ENCODE measurements at places on chromosomes 11 and 22. TPM values are rescaled to one million over a fixed set of nuclear protein-coding genes. Genes with fewer than 3 reads are reported as not detected.

GRCh38 chr11:2379466-2380174 lies 2.5 kb downstream of the CD81 start:
- peaks cover 34% of the 10 kb centered on the region for H3K4me1 ChIP-seq
- peaks cover 2% of the 10 kb centered on the region for H3K36me3 ChIP-seq
- H3K27me3 ChIP-seq: peaks cover 4% of the 10 kb centered on the region
- no peak for DNase-seq
- peak overlapping the region; percentile 26 for H3K27ac ChIP-seq

GRCh38 chr22:44031158-44031952 lies 7.3 kb downstream of the PARVB start:
- DNase-seq: no peak
- peaks cover 41% of the 10 kb centered on the region for H3K4me1 ChIP-seq
- H3K4me3 ChIP-seq: no peak overlapping the region
- H3K36me3 ChIP-seq: peaks cover 3% of the 10 kb centered on the region

GRCh38 chr11:68273026-68273738 lies 1.4 kb upstream of the C11orf24 start:
- H3K4me1 ChIP-seq: peaks cover 35% of the 10 kb centered on the region
- peak overlapping the region; percentile 81 for H3K4me3 ChIP-seq
- no peaks in the 10 kb centered on the region for H3K36me3 ChIP-seq
- H3K27me3 ChIP-seq: no peaks in the 10 kb centered on the region
- DNase-seq: no peak

GRCh38 chr11:110318638-110319404 lies 22.4 kb upstream of the RDX start:
- H3K36me3 ChIP-seq: no peaks in the 10 kb centered on the region
- H3K27me3 ChIP-seq: peaks cover 3% of the 10 kb centered on the region
- H3K27ac ChIP-seq: no peak overlapping the region
- H3K4me3 ChIP-seq: no peak overlapping the region
- no peak for DNase-seq
- no peaks in the 10 kb centered on the region for H3K4me1 ChIP-seq

DNA sequence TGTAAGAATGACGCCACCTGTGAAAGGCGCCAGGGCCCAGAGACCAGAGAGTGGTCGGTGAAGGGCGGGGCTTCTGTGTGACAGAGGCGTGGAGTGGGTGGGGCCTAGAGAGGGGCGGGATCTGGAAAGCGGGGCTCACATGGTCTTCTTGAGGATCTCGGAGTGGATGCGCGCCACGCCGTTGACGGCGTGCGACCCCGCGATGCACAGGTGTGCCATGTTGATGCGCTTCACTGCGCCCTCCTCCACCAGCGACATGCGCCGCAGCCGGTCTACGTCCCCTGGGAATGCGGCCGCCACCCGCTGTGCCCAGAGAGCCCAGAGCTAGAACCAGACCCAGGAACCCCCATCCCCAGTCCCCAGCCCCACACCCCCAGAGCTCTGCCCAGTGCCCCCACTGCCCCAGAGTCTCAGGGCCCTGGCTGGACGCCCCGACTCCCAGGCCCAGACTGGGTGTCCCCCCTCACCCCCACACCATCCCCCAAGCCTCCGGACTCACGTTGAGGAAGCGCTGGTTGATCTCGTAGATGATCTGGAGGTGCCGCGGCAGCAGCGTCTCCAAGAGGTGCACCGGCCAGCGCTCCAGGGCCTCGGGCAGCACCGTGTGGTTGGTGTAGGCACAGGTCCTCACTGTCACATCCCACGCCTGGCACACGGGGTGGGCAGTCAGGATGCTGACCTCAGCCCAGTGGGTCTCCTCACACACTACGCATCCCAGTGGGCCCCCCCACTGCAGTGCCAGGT lies 6.2 kb downstream of the PYGM start:
- H3K27ac ChIP-seq: no peak overlapping the region
- no peak for DNase-seq
- peaks cover 5% of the 10 kb centered on the region for H3K36me3 ChIP-seq
- peaks cover 3% of the 10 kb centered on the region for H3K4me1 ChIP-seq
- no peak overlapping the region for H3K4me3 ChIP-seq
- H3K27me3 ChIP-seq: no peaks in the 10 kb centered on the region

- H3K4me3 ChIP-seq: no peak overlapping the region
- peak overlapping the region; percentile 68 for H3K27ac ChIP-seq
- H3K27me3 ChIP-seq: no peaks in the 10 kb centered on the region
- no peak for DNase-seq
Observed at GRCh38 chr22:37137903-37138665, 11.6 kb downstream of the IL2RB start.

GRCh38 chr22:42925598-42925997 lies 68.5 kb upstream of the ARFGAP3 start:
- DNase-seq: peak; percentile 49
- no peaks in the 10 kb centered on the region for H3K36me3 ChIP-seq
- H3K4me1 ChIP-seq: peaks cover 18% of the 10 kb centered on the region
- no peaks in the 10 kb centered on the region for H3K27me3 ChIP-seq
- no peak overlapping the region for H3K27ac ChIP-seq

DNA sequence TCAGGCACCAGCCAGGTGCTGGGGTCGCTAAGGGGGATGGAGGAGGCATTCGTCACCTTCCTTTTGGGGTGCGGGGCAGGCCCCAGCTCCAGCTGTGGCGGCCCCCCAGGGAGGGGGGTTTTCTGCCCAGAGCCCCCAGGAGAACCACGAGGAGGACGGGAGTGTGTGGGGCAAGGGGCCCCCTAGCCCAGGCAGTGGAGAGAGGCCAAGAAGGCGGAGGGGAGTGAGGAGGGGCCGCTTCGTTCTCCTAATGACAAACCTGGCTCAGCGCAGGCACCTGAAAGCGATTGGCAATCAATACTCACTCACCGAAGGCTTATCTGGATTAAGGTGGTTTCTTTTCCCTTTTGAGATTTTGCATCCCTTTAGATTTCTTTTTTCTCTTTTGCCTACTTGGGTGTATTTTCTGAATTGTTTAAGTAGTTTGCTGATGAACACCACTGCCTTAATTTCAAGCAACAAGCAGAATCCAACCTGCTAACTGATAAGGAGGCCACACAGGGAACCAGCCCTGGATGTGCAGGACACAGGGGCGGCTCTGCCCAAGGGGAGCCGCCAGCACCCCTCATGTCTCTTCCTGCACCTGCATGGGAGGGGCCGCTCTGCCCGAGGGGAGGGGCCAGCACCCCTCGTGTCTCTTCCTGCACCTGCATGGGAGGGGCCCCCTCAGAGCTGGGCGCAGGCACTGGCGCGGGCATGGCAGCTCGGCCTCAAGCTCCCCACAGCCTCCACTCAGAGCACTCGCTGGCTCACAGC lies 122.3 kb downstream of the BRD1 start:
- H3K36me3 ChIP-seq: peaks cover 1% of the 10 kb centered on the region
- peaks cover 31% of the 10 kb centered on the region for H3K27me3 ChIP-seq
- peak; percentile 12 for DNase-seq
- no peak overlapping the region for H3K4me3 ChIP-seq

- no peak for DNase-seq
- no peaks in the 10 kb centered on the region for H3K36me3 ChIP-seq
- H3K4me1 ChIP-seq: peaks cover 5% of the 10 kb centered on the region
- H3K27me3 ChIP-seq: peaks cover 55% of the 10 kb centered on the region
- H3K27ac ChIP-seq: no peak overlapping the region
Observed at GRCh38 chr22:38924347-38924952, 33.0 kb upstream of the APOBEC3A start.

DNA sequence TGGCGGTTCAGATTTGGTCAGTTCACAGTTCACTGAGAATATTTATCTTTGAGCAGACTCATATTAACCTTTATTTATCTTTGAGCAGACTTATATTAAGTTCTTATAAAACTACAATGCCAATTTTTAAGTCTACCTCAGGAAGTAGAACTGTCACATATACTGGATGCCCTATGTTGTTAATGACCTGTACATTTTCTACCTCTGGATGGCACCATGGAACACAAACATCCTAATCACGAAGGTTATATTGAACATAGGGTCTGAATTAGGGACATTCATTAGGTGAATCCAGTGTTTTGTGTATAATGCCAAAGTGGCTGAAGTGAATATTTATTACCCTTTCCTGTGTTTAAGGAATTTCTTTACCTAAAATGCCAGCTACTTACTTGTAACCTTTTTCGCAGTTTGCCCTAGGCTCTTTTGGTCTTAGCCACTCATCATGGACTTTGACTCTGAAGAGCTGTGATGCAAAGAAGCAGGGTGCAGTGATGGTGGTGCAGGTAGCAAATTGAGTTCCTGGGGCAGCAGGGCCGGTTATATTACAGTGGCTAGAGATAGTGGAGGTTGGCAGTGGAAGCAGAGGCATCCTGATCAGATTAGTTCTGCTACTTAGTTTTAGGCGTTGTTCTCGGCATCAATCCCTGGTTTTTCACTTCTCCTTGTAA lies 71.8 kb downstream of the STIM1 start:
- H3K4me1 ChIP-seq: peaks cover 5% of the 10 kb centered on the region
- no peaks in the 10 kb centered on the region for H3K27me3 ChIP-seq
- peaks cover 9% of the 10 kb centered on the region for H3K36me3 ChIP-seq
- DNase-seq: no peak
- H3K27ac ChIP-seq: no peak overlapping the region

DNA sequence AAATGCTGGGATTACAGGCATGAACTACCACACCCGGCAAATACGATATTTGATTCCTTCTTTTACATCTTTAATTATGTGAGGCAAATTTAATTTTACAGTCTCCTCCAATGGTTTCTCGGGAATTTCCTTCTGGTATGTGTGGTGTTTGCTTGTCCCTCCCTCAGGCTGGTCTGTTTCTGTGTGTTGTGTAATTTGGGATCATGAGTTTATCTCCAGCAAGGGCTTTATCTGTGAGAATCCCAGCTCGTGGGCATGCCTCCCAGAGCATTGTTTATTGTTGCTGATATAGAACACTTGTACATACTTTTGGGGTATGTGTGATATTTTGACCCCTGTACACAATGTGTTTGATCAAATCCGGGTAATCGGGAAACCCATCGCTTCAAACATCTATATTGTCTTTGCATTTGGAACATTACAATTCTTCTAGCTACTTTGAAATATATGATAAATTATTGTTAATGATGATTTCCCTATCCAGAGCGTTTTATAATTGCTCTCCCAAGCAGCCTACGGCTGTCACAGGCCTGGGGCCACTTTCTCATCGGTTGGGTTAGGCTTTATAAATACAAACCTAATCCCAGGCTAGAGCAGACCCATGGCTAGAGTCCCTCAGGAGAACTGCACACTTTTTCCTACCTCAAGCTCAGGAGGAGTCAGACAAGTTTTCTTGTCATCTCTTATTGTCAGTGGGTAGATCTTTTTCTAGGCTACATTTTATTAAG lies 15.0 kb upstream of the PRR5 start:
- no peak overlapping the region for H3K4me3 ChIP-seq
- no peak for DNase-seq
- H3K4me1 ChIP-seq: peaks cover 44% of the 10 kb centered on the region
- H3K27me3 ChIP-seq: no peaks in the 10 kb centered on the region
- no peak overlapping the region for H3K27ac ChIP-seq

GRCh38 chr11:1196516-1197391 lies 26.1 kb upstream of the MUC5B start:
- H3K27me3 ChIP-seq: no peaks in the 10 kb centered on the region
- no peak overlapping the region for H3K4me3 ChIP-seq
- no peak overlapping the region for H3K27ac ChIP-seq
- DNase-seq: no peak
- no peaks in the 10 kb centered on the region for H3K36me3 ChIP-seq

DNA sequence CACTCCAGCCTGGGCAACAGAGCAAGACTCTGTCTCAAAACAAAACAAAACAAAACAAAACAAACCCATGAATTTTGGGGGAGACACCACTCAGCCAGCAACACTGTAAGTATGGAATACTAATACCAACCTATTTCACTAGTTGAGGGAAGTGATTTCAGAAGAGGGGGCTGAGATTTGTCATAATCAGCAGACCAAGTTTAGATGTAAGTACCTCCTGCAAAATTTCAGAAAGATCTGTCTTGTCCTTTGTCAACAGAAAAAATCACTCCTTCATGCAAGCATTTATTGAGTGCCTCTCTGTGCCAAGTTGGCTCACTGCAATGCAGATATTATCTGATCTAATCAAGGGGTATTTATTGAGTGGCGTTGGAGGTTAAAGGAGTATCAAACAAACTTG lies 23.4 kb upstream of the ADA2 start:
- H3K4me1 ChIP-seq: peaks cover 23% of the 10 kb centered on the region
- H3K27me3 ChIP-seq: no peaks in the 10 kb centered on the region
- H3K36me3 ChIP-seq: no peaks in the 10 kb centered on the region
- DNase-seq: no peak
- H3K27ac ChIP-seq: peak overlapping the region; percentile 96

IFITM10 gene
- total RNA-seq: 1.3 TPM

FADS2 gene
- 184 TPM for total RNA-seq

MIAT gene
- total RNA-seq: 125 TPM

TUBA8 gene
- 1.7 TPM for total RNA-seq

TRIM22 gene
- total RNA-seq: 139 TPM

SELENOM gene
- total RNA-seq: 1.5 TPM

Measured in activated CD8-positive, alpha-beta memory T cell treated with anti-CD3 and anti-CD28 coated beads, Interleukin-2, amount 10 ng/mL, durations not matched to agents 7 days and 5 days (primary cell).